ENCODE measurements at places on chromosomes 3 and 15.

DNA sequence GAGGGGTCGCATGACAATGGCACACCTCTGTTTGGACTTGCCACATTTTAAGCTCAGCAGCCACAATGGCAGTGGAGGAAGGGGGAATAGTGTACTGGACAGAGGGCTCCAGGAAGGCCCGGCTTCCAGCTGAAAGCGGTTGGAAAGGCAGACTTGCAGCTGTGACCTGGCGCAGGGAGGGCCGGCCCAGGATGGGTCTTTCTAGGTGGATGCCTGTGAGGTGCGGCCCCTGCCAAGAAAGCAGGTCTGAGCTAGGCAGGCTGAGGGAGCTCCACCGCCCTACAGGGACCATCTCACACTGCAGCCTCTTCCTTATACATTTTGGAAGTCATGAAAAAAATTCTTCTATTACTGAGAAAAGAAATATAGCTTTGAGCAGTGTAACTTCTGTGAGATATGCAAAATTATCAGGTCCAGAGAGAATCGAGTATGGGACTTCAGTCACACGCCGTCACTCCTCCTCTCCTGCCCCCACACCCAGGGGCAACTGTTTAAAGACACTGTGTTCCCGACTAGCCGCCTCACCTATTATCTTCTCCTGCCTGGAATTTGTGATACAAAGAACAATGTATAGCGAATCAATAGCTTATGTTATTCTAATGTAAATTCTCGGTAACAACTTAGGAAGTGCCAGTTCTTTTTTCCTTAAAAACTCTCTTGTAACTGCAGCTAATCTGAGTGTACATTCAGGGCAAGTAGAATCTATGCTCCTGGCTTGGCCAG is 331.0 kb downstream of the OCA2 start:
- DNase-seq, result no peak

GRCh38 chr15:57386976-57387375 is 10.7 kb downstream of the CGNL1 start:
- DNase-seq, result no peak

DNA sequence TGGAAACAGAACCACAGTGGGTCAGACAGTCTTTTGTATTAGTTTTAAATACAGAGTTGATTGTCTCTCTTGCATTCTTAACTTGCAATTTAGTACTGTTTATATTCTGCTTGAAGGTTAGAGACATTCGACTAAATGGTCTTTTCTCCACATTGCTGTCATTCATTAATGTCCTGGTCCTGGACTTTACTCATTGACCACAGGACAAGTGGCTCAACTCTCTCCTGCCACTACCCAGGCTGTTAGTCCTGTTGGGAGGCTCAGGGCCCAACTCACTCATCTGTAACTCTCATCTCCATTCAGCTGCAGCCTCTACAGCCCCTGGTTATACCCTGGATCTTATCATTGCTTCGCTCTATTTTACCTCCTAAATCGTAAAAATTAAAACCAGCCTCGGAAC is 427.4 kb downstream of the LPP start:
- DNase-seq, result no peak

DNA sequence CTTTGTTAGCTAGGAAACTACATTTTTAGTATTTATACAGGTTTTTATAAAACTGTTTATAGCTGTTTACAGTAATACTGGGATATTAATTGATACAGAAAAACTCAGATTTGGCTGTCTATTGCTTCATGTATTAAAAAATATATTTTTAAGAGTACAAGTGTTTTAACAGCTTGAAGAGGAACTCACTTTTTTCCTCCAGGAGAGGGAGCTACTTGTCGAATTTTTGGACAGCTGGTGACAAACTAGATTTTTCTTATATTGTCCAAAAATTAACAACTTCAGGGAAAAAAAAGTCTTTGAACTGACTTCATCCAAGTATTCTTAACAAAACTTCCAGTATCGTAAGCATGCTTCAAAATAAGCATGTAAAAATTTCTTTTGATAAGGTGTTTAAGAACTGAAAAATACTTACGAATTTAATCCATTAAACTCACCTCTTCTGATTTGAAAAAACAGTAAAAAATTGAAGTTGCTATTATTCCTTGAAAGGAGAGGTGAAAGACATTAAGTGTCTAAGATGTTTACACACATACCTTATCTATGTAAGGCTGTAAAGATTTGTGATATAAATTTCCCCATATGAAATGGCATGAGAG is 4.0 kb downstream of the DIPK2A start:
- DNase-seq, result no peak

DNA sequence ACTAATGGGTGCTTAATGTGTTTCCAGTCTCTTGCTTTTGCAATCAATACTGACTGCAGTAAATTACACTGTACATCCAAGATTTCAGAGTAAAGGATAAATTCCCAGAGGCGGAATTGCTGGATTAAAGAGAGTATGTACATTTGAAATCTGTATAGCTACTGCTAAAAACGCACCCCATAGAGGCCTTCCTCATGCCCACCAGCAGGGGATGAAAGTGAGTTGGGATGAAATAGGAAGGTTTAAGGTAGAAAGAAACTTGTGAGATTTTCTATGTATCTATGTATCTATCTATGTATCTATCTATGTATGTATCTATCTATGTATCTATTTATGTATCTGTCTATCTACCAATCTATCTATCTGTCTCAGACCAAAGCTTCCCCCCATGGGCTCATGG is 28.4 kb downstream of the TMEM44 start:
- no peak for DNase-seq

- DNase-seq, result no peak
These were observed 217.9 kb downstream of the THSD4 start for GRCh38 chr15:71333136-71333700.

GRCh38 chr3:143811602-143812001 is 36.7 kb downstream of the SLC9A9 start:
- no peak for DNase-seq

GRCh38 chr3:12194209-12194608 is 35.5 kb upstream of the TIMP4 start:
- DNase-seq, result no peak

GRCh38 chr3:134235577-134236076 is 15.0 kb downstream of the RYK start:
- no peak for DNase-seq

DNA sequence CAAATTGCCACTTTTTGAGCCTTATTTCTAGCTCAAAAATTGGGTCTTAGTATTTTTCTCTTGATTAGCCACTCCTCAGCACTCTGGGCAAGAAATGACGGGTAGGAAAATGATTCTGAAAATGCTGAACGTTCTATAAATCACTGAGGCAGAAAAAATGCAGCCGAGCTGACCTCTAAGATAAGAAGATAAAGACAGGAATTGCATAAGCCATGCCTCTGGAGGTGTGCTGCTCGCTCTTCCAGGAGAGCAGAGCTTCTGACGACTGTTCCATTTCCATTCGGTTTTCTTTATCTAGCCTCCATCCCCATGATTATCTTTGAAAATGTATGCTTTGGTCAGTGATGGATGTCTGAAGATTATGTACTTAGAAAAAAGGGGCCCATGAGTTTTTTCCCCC is 558.8 kb upstream of the ADAMTS9 start:
- no peak for DNase-seq

GRCh38 chr3:117165601-117166051 is 456.0 kb downstream of the TUSC7 start:
- DNase-seq, result no peak

- DNase-seq, result no peak
These were observed 212.3 kb upstream of the NECTIN3 start for GRCh38 chr3:110859336-110859735.

DNA sequence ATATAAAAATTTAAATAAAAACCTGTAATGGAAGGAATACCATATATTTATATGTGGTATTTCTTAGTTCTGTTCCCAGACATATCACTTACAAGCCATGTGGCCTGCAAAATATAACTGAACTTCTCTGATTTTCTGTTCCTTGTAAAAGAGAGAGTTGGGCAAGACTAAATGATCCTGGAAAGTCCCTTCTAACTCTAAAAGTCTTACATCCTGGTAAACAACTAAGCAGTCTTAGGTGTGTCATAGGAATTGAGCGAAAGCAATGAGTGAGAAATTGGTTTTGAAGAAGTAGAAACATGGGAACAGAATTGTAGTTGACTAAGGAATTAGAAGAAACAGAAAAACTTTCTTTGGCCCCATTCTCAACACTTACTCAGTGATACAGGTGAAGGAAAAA is 25.3 kb upstream of the IL20RB start:
- DNase-seq, result no peak

DNA sequence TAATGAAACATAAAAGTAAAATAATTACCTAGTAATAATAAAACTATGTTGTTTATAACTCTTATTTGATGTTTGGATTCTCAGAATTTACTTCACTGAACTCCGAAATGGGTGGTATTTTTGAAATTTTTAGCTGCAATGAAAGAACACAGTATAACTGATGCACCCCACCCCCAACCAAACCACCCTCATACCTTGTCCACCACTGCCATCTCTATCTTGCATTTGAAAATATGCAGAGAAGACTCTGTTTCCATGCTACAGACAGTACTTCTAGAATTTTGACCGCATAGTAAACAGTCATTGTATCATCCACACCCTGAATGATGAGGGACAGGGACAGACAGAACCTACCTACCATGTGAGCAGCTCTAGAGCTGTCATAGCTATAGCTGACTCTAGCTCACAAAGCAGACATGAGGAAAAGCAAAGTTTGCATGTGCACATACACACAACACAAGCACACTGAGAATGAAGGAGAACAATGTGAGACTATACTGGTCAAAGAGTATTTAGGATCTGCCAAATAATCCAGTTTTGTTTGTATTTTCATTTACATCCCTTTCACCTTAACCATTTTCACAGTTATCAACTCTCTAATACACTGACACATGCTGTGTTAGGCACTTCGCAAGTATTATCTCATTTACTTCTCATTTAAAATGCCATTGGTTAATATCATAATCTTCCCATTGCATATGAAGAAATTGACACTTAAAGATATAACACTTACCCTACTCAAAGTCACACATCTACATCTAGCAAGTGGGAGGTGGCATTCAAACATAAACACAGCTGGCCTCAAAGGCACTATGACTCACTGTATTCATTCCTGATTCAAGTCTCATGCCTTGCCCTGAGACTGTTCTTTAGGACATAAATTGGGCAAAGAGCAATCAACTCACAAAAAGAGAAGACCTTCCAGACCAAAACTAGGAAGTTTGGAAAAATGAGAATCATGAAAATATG is 1014.7 kb upstream of the CFAP20DC start:
- no peak for DNase-seq

DNA sequence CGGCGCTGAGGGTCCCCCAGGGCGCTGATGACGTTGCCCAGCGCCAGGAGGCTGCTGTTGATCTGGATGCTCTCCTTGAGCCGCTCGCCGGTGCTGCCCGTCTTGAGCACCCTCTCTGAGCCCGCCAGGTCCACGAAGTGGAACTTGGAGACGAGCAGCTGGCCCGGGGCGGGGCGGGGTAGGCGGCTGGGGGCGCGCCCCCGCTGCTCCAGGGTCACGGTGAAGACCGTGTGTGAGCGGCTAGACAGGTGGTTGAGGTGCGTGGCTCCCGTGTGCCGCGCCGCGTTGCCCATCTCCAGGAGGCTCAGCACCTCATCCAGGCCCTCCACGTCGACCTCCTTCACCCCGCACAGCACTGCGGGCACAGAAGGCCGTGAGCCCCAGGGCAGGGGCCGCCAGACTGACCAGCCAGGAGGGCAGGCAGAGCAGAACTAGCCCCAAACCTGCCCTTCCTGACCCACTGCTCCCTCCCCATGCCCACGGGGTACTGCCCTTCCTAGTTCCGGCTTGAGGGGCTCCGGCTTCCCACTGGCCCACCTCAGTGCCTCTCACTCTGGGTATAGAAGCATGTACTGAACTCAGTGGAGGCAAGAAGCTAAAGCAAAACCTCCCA is 6.1 kb downstream of the KIF7 start:
- DNase-seq, result no peak

- no peak for DNase-seq
These were observed 39.5 kb downstream of the ZNF280D start for GRCh38 chr15:56693761-56694160.

GRCh38 chr3:36989005-36989404 is 3.9 kb downstream of the EPM2AIP1 start:
- no peak for DNase-seq

- DNase-seq, result peak; percentile 55
These were observed 296.8 kb downstream of the DOCK3 start for GRCh38 chr3:50971487-50971924.

DNA sequence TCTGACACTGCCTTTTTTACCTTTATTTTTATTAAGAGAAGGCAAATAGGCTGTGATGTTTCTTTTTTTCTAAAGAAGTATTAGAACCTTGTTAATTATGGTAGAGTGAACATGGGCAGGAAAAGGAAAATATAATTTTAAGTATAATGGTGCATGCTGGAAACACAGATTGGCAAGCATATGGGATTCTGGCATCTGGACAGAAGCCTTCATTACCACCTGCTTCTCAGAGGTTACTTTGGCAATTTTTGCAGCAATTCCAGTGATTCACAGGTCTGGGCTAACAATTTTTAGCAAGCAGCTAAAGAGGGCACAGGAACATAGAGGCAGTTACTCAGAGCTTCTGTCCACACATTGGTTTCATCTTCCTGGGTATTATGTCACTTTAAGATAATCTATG is 258.3 kb downstream of the DIPK2A start:
- no peak for DNase-seq

Measured in activated CD4-positive, alpha-beta T cell treated with anti-CD3 and anti-CD28 coated beads for 4 hours (primary cell).